Fibroblast of skin of right biceps (primary cell): ENCODE measurements at places on chromosomes 1 and 21.

- no peak for DNase-seq
Measured at GRCh38 chr1:211583011-211583992, 4.3 kb upstream of the SLC30A1 start.

DNA sequence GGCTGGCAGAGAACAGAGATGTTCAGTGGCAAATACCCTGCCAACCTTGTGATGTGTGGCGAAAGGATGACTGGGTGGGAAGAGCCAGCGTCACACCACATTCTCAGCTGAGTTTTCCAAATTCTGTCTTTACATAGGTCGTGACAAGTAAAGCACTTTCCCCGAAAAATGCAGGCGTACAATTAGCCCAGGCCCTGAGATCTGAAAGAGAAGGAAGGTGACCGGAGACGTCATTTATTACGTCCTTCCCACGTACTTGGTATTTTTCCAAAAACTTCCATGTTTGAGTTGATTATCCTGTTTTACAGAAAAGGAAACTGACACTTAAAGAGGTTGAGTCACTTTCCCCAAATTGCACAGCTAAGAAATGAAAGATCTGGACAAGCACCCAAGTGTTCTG, 413.3 kb downstream of the PRDM2 start:
- DNase-seq, result no peak

GRCh38 chr1:235018161-235018560, 110.5 kb downstream of the TOMM20 start:
- peak; percentile 99 for DNase-seq

DNA sequence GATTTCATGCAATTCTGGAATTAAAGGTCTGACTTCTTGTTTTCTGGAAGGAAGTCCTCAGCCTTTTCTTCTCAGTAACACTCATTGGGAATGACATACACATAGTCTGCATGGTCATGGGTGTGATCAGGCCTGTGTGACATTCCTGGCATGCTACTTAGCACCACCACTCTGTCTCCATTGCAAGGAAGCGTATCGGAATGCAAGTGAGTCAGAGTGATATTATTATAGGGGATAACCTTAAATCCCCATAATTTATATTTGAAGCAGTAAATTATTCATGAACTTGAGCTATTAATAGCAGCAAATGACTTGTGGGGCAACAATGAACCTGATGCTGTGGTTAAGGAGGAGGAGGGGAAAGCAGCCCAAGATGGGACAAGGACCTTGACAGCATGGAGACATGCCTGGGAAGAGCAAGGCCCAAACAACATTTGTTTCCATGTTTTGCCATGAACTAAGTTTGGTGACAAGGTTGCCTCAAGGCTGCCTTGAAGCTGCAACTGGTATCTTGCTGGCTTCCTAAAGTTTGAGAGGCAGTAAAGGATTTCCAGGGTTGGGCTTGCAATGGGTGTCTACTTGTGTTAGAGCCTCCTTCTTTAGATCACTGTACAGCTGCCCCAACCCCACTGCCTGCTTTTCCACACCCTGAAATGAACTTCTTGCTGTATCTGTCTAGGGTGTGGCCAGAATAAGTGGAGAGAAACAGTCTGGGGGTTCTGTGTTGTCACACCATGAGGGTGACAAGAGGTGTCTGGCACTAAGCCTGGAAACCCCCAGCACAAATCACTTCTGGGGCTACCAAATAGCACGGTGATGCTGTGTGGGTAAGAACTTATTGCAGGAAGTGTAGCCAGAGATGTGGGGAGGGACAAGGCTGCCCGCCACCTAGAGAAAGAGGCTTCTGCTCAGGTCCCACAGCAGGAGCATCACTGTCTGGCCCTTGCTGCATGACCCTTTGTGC, 4.6 kb downstream of the MAB21L3 start:
- DNase-seq, result peak; percentile 97

GRCh38 chr1:26368006-26368405, 4.5 kb downstream of the ZNF683 start:
- DNase-seq, result no peak

DNA sequence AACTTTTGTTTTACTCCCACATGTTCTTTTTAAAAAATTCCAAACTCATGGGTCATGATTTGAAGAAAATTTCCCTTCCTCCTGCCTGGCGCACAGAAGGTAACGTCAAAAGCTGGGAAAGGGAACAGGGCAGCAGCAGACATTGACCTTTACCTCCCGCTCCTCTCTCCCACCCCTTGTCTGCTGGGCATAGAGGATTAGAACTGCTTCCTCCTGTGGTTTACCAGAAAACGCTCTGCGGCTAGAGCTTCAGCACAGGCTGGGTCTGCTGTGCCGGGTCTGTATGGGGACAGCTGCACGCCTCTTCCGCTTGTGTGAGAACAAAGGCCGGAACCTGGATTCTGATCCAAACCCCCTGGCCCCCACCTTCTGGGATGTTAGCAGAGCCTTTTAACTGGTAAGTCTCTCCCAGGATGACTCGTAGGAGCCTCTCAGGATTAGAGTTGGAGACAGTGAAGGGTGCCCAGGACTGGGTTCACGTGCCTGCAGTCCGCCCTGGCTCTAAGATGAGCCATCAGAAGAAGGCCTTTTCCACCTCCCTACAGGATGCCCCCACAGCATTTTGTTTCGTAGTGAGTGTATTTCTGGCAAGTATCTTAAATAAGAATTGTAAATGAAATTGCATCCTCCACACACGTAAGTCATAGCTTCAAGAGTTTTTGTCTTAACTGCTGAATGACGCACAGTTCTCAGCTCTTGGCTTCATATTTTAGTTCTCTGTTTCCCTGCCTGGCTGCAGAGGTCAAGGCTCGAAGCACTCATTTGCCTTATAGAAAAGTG, 5.2 kb downstream of the H6PD start:
- peak; percentile 50 for DNase-seq

DNA sequence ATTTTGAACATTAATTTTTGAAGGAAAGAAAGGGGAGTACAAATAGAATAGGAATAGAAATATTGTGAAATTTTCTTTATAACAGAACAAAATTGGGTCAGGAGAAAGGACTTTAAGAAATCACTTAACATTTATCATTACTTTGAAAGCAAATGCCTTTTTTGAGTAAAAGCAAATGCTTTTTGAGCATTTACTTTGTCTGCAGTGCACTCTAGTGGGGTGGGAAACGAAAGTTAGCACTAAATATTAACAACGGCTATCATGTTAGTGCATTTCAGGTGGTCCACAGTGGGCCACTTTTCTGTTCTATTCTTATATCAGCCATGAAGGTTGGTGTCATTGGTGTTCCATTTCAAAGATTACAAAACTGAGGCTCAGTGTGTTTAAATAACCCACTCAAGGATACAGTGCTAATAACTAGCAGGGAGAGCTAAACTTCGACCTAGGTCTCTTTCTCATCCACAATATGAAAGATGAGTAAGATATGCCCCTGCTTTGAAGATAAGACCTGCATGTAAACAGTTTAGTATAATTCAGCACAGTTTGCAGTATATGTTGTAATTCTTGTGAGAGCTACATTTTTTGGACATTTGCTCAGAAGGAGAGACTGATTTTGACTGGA, 13.4 kb downstream of the LRRC8D start:
- no peak for DNase-seq

- no peak for DNase-seq
Measured at GRCh38 chr1:96488777-96489176, 232.8 kb upstream of the PTBP2 start.

DNA sequence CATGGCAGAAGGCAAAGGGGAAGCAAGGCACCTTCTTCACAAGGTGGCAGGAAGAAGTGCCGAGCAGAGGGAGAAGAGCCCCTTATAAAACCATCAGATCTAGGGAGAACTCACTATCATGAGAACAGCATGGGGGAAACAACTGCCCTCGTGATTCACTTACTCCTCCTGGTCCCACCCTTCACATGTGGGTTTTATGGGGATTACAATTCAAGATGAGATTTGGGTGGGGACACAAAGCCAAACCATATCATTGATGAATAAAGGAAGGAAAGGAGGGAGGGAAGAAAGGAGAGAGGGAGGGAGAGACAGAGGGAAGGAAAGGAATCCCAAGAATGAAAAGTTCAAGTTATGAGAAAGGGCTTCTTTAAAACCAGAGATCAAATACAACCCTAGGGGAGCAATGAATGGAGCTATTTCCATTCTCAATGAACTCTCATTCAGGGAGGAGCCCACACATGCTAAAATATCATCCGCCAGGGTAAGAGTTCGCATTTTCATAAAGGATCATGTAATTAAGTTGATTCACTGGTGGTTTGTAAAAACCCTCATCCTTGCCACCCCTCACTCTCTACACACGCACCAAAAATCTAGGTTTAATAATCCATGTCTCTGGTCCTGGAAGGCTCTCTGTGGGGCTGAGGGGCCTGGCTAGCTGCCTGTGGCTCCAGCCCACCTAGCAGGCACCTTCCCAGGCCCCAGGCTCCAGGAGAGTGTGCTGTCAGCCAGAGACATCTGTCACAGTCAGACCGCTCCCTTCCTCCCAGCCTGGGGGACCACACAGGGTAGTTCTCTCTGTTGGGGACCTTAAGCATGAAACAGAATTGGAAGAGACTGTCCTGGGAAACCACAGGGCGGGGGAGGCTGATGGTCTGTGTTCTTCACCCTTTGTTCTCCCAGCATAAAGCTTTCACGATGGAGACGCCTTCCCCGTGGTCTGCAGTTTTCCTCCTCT, 94.0 kb downstream of the CCDC185 start:
- DNase-seq, result no peak

DNA sequence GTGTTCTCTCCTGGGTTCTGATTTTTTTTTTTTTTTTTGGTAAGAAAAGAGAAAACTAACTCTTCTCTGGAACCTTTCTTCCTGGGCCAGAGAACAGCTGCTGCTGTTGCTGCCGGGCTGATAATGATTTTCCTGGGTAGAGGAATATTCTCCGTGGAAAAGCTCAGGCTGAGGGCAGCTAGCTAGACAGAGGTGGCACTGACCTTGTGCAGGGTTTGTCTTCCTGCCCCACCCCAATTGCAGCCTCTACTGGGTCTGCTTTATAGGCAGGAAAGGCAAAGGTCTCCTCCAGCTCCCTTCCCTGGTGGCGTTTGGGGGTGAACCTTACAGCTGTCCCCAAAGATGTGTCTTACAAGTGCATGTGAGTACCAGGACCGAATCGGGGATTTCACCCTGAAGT, 79.3 kb downstream of the SPSB1 start:
- DNase-seq, result no peak

- DNase-seq, result no peak
Measured at GRCh38 chr21:27759091-27759659, 792.3 kb upstream of the ADAMTS5 start.

GRCh38 chr1:6191968-6192367, 7.4 kb downstream of the RPL22 start:
- no peak for DNase-seq

DNA sequence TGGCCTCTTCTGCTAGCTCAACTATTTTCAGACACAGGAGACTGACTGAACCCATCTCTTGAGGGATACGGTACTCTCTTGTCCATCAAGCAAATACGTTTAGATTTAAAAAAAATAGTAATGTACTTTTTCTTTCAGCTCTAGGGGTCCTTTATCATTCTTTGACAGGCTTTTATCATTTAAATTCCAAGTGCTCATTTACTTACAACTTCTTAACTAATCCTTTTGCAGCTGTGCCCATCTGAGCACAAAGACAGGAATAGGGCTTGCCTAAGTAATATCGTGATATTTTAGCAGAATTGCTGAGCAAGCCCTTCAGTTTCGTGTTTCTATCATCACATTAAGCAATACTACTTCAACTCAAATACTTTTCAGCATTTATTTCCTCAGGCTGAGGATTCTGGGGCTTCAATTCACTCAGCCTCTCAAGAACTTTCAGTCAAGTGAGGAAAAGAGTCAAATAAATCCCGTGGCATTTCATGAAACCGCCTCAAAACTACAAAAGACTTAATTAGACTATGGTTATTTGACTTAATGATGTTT, 317.6 kb downstream of the BACH1 start:
- DNase-seq, result no peak

DNA sequence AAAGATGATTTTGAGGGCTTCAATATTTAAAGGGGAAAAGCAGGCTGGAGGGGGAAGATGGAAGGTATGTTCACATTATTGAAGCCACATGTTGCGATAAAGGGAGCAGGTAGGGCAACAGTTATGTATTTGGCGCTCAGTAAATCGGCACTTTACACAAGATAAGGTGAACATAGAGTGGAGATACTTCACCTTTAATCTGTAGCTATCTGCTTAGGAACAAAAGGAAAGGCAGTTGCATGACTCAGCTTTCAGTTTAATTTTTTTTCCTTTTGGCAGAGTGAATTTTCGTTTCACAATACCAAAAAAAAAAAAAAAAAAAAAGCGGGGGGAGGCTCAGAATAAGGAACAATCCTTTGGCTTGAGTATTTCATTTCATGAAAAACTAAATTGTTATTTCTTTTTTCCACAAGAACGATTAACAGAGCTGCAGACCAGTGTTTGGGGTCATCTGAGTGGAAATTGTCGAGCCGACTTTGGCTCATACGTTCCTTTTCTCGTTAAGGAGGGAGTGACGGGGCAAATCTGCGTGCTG, 1.1 kb upstream of the COQ8A start:
- peak; percentile 46 for DNase-seq

GRCh38 chr1:178645808-178646200, 79.2 kb upstream of the RALGPS2 start:
- DNase-seq, result peak; percentile 94

DNA sequence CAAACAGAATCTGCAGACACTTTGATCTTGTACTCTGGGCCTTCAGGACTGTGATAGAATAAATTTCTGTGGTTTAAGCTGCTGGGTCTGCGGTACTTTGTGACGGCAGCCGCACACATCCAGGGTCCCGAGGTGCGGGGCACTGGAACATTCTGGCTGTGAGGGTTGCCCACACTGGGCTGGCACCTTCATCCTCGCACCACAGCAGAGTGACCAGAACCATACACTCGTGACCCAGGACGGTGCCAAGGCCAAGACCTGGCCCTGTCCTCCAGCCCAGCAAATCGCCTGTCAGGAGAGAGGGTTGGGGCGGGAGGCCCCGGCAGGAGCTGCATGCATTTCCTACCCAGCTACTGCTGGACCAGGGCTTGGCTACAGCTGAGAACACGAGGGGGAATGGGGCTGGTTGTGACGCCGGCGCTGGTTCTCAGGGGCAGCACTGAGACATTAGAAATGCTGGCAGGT, 2.6 kb upstream of the FTCD start:
- DNase-seq, result no peak

DNA sequence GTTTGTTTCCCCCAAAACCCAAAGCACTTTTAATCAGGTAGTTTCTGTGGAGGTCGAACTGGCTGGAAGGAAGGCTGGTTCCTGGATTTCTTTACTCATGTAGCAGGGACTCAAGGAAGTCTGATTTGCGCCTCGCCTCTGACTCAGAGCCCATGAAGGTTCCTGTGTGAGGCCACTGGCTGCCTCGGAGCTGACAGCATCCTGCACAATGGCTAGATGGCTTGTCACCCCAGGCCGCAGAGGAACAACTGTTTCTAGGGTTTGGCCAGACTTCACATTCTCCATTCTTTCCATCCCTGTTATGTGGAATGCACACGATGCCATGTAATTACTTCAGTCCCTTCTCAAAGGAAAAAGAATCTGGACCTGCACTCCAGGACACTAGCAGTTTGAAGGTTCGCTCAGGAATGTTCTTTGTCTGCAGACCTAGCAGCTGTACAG, 39.1 kb upstream of the PRSS38 start:
- peak; percentile 96 for DNase-seq

- DNase-seq, result no peak
Measured at GRCh38 chr1:154467434-154468102, 34.5 kb upstream of the TDRD10 start.
